ENCODE measurements at places on chromosomes 7 and 10. TPM values are rescaled to one million over a fixed set of nuclear protein-coding genes. Genes with fewer than 3 reads are reported as not detected.

- no peak for DNase-seq
Measured at GRCh38 chr10:75187961-75188426, 22.6 kb upstream of the VDAC2 start.

DNA sequence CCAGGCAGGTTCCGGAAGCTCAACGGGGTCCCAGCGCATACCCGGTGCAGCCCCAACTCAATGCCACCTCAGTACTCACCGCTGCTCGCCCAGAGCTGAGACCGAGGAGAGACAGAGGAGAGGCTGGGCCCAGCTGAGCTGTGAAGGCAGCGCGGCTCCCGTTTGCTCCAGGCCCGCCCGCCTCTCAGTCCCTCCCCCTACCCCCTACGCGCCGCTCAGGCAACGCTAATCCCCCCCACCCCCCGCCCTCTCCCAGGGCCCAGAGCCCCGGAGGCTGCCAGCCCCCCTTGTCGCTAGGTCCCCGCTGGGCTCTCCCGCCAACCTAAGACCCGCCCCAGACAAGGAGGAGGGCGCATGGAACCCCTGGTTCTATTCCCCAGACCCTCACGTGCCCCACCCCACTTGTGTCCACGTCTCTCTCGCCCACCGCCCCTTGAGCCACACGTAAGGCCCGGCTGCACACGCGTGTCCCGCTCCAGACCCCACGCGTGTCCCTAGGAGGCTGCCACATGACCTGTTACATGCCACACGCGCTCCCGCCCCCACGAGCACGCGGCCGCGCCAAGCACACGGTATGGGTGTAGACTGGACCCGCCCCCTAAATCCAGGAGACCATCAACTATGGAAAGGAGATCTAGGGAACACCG is at the start of gene PSD:
Gene PSD (minus strand): TSS at position 164 of the 647 bp plus-strand sequence. CDS start 1,747 bp downstream, outside the sequence.
- no peak for DNase-seq

- no peak for DNase-seq
Measured at GRCh38 chr7:117312593-117313580, 10.0 kb downstream of the WNT2 start.

DNA sequence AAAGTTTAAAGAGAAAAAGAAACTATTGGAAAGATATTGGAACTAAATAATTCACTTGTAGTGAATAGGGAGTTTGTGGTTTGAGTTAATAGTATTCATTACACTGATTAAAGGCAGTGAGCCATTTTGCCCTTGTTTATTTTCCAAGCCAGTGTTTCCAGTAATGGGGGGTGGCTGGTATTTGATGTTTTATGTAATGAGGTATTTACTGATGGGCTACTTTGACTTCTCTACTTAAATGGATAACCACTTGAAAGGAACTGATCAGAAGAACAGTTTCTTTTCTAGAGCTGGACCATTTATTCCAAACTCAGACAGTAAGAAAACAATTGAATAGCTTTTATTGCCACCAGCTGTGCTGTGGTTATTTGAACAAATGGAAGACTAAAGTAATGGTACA is 227.0 kb upstream of the HDAC9 start:
- no peak for DNase-seq

GRCh38 chr10:78464856-78465267 is 431.2 kb downstream of the RPS24 start:
- DNase-seq = no peak

GRCh38 chr7:140229591-140230515 is 53.1 kb upstream of the KDM7A start:
- DNase-seq = no peak

DNA sequence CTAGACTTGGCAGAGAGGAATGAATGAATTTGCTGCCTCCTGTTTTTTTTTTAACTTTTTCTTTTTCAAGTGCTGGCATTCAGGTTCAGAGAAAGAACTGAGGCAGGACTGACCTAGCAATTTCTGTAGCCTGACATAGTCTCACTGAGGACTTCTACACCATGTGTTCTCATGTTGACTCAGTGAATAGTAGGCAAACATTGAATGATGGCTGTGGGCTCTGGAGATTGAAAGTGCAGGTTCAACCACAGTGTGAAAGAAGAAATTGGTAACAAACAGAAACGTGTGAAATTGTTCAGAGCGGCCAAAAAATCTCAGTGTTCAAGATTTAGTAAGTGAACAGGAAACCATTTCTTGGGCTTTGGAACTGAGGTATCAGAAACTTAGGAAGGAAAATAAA is 322.4 kb upstream of the GHITM start:
- DNase-seq = no peak

DNA sequence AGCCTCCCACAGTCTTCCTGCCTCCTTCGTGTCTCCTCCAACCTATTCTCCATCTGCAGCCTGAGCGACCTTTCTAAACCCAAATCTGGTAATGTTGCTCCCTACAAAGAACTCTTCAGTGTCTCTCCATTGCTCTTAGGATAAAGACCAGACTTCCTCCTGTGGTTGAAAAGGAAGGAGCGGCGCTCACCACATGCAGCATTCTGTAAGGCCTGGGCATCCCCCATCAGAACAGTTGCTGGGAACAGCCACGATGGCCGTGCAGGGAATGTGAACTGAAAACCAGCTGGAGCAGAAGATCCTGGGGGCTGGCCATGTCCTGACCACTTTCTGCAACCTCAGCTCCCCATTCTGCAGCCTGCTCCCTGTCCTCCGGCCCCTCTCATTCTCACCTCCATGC is 237.8 kb upstream of the ZMIZ1 start:
- no peak for DNase-seq

GRCh38 chr7:150633926-150634325 is 1.7 kb upstream of the GIMAP6 start:
- no peak for DNase-seq

DNA sequence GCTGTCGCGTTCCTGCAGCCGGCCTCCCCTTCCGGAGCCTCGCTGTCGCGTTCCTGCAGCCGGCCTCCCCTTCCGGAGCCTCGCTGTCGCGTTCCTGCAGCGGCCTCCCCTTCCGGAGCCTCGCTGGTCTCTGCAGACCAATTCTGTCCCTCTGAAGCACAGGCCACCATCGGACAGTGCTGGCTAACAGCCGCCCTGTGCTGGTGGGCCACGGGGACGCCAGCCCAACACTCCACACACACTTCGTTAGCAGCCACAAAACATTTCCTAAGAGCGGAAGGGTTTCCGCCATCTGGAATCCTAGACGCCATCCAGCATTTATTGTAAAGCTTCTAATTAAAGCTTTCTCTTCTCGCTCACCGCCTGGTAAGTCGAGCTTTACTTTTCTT is 11.2 kb downstream of the GPER1 start:
- DNase-seq = no peak

GRCh38 chr10:60384708-60385398 is 4.8 kb downstream of the ANK3 start:
- DNase-seq = no peak

GRCh38 chr7:22821702-22822485 is 755 bp downstream of the TOMM7 start:
- no peak for DNase-seq

DNA sequence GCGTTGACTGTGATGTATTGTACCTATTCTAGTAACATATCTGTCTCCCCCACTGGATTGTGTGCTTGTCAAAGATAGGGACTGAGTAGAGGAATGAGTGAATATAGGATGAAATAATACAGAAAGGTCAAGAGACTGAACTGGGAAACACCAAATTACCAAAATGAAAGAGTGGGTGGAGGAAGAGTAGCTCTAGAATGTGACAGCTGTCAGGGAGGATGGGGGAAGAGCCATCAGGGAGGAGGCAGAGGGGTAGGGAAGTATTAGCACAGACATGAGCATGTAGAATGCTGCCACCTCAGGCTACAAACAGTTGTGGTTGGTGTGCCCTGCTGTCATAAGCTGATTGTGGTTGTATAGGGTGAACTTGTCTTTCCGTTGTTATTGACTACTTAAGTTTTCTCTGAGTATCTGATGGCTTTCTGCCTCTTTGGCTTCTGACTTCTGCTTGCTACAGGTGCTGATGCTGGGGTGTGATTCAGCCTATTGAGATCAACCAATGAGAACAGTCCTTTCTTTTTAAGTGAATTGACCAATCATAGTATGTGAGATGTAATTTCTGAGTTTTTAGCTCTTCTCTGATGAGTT is 5.6 kb downstream of the CCSER2 start:
- DNase-seq = no peak

DNA sequence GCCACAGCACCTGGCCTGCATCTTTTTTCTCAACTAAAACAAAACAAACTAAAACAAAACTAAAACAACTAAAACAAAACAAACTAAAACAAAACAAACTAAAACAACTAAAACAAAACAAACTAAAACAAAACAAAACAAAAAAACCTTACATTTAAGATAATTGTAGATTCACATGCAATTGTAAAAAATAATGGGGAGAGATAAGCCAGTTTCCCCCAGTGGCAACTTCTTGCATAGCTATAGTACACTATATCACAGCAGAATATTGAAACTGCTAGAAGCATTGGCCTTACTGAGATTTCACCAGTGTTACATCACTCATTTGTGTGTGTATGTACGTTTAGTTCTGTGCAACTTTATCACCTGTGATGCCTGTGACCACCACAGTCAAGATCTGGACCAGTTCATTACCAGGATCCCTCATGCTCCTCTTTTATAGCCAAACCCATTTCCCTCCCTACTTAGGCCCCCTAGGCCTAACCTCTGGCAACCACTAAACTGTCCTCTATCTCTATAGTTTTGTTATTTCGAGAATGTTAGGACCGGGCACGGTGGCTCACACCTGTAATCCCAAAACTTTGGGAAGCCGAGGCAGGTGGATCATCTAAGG is 9.3 kb downstream of the FXYD4 start:
- no peak for DNase-seq

- no peak for DNase-seq
Measured at GRCh38 chr10:58543141-58543540, 30.5 kb downstream of the BICC1 start.

DNA sequence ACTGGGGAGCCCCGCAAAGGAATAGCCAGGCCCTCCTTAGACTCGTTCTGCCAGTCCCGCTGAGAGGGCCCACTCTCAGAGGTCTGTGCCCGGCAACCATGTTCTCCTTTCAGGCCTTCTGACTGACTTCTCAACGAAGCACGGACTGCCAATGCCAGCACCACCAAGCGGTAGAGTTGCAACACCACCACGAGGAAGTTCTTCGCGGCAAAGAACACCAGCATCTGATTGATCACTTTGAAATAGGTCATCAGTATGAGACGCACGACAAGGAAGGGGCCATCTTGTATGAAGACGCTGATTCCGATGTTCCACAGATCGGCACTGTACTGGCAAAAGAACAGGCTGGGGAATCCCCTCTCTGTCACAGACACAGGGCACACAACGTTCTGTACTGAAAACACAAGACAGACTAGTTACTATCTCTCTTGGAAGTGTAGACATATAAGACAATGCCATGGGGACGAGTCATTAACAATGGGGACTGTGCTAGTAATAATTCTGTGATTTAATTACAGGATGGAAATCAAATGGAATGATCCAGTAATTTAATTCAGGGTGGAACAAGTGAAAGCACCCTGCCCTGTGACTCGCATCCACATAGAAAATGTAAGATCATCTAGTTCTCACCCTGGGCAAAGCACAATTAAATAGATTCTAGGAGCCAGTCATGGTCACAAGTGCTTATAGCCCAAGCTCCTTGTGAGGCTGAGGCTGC is 42.7 kb downstream of the TMEM26 start:
- DNase-seq = no peak

GRCh38 chr7:38006559-38006958 is 86.1 kb downstream of the EPDR1 start:
- no peak for DNase-seq

DNA sequence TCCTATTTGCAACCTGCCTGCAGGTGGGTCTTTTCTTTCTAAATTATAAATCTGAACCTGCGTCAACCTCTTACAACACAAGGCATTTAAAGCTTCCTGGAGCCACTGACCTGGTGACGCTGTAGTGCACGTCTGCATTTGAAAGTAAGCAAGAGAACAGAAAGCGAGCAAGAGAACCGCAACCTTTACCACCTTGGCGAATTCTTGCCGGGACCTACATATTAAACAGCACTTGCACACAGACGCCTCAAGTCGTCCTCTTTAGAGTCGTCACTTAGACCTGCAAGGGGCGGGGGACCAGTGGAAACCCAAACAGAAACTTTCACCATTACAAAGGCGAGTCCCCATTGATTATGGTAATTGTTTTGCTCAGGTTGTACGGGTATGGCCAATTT is 9.5 kb downstream of the GLI3 start:
- DNase-seq = no peak

DNA sequence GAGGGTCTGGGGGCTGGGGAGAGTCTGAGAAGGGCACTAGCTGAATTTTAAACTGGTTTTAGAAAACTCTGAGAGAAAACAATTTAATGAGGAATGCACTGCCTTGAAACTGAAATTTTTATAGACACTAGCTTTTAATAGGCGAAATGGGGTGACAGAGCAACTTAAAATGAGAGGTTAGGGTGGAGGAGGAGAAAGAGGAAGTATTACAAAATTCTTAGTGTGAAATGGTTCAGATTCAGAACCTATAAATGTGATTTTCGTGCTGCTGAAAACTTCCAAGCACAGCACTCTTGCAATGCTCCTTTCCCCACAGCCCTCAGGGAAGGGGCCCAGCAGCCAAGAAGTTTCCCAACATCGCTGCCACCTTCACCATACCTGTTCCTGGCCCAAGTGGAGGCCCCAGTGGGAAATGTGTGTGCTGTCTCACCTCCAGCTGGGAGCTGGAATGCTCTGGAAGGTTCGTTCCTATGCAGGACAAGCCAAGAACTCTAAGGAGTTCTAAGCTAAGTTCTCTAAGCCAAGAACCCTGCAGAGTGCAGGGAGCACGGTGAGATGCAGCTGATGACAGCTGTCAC is 60.0 kb downstream of the ATXN7L1 start:
- DNase-seq = no peak

DNA sequence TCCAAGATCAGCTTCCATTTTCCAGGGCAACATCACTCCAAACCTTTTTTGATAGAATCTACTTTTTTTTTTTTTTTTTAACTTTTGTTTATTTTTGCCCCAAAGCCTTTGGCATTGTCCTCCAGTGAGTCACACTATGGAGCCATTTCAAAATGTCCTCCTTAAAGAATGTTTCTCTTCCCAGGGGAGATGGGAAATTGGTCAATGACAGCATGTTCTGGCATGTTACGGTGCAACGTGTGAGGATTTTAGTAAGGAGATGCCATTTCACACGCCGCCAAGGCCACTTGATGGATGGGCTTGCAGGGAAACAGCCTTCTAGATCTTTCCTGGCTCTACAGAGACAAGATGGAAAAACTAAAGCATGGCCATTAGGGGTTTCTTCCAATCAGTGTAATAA is 30.7 kb upstream of the TRIL start:
- DNase-seq = no peak

DNA sequence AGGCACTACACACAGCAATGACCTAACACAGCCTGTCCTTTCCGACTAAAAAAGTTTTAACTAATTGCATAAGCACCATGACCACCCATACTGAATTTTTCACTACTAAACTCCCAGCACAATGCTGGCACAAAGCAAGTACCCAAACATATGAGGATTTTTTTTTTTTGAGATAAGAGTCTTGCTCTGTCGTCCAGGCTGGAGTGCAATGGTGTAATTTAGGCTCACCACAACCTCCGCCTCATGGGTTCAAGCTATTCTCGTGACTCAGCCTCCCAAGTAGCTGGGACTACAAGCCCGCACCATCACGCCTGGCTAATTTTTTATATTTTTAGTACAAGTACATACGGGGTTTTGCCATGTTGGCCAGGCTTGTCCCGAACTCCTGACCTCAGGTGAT is 5.1 kb downstream of the UBE2H start:
- DNase-seq = no peak

GPC2 gene
- 1.6 TPM for total RNA-seq

KLF14 gene
- total RNA-seq = 0.42 TPM

TMEM213 gene
- total RNA-seq = not detected

VOPP1 gene
- 56.5 TPM for total RNA-seq

LIPF gene
- total RNA-seq = not detected

LRRD1 gene
- 0.42 TPM for total RNA-seq

AQP1 gene
- total RNA-seq = 352 TPM

ATP5F1C gene
- 163 TPM for total RNA-seq

INSIG1 gene
- total RNA-seq = 91.7 TPM

All from tibial nerve (tissue), 4 donors.